A549 treated with CpdA at 1 μM for 4 hours (cell line): ENCODE measurements at places on chromosomes 5 and 9. TPM values are rescaled to one million over a fixed set of nuclear protein-coding genes. Genes with fewer than 3 reads are reported as not detected.

Gene MARCHF3
- total RNA-seq = 0.59 to 1.2 TPM (median 0.89 TPM) in 5 replicates

Gene ADAMTSL2
- total RNA-seq = not detected in 5 replicates

Gene EGFLAM
- 0.08 to 0.11 TPM in 2 of 5 replicates, not detected in the others for total RNA-seq

Gene OR1Q1
- 0.06 TPM in 1 of 5 replicates, not detected in the others for total RNA-seq

Gene CLK4
- total RNA-seq = 8.9 to 11.2 TPM (median 9.6 TPM) in 5 replicates

Gene DAP
- total RNA-seq = 57.4 to 63.3 TPM (median 60.9 TPM) in 5 replicates

Gene PCDHAC2
- total RNA-seq = 2.3 to 4.8 TPM (median 2.6 TPM) in 5 replicates
